ENCODE measurements at places on chromosomes 2 and 18.

GRCh38 chr2:239715202-239715601 lies 309.9 kb downstream of the NDUFA10 start:
- no peak for DNase-seq

DNA sequence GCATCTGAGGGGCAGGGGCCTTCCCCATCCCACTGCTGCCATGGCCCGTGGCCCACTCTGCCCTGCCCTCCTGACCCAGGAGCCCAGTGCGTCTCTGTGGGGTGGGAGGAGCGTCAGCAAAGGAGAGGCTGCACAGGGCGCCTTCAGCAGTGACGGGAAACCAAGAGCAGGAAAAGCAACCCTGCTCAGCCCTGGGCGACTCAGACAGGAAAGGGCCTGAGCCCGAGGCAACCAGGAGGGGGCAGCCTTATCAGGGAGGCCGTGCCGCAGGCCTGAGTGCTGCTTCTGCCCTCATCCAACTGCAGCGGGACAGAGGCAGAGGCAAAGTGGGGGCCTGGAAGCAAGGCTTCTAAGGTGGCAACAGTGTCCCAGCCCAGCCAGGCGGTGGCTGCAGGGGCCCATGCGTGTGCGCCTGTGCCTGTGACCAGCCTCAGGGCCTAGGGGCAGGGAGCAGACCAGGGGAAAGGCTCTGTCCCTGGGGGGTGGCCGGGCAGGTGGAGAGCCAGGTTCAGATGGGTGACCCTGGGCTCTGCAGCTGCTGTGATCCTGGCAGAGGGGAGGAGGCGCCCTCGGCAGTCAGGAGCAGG lies 23.3 kb upstream of the ALPI start:
- DNase-seq: no peak

- DNase-seq: no peak
Measured at GRCh38 chr2:32463110-32463509, 106.3 kb downstream of the BIRC6 start.

GRCh38 chr2:54669677-54670484 lies 53.6 kb upstream of the EML6 start:
- DNase-seq: no peak

DNA sequence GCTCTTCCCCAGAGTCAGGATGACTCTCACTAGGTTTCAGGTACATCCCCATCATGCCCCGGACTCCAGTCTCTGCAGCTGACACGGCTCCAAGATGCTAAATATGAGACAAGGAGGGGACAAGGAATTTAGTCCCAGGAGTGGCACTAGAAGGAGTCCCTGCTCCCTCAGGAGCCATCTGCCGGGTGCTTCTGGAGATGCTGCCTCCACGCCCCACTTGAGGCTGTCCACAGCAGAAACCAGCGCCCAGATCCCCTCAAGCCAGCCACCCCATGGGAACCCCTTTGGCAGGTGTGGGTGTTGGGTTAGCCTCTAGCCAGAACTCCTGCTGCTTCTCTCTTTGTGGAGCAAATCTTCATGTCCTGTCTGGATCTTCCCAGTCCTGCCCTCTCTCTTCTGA lies 40.3 kb downstream of the BCL11A start:
- no peak for DNase-seq

- peak; percentile 25 for DNase-seq
Measured at GRCh38 chr18:41917181-41917580, 37.9 kb upstream of the PIK3C3 start.

DNA sequence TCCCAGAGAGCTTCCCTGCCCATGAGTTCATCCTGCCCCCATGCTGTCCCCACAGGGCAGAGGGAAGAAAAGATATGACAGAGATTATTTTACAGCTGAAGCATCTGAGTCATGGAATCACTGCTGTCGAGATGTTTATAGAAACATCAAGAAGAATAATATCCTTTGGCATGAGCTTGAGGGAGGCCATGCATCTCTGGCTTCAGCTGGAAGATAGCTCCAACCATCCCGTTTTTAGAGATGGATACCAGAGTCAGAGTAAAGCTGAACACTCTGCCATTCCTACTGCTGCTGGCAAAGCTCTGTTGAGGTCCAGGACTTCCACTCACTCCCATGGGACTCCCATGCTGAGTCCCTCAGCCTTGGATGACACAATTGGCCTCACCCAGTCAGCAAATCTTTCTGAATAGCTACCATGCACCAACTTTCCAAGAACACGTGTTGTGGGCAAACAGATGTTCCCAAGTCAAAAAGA lies 167.8 kb downstream of the TTC32 start:
- DNase-seq: no peak

DNA sequence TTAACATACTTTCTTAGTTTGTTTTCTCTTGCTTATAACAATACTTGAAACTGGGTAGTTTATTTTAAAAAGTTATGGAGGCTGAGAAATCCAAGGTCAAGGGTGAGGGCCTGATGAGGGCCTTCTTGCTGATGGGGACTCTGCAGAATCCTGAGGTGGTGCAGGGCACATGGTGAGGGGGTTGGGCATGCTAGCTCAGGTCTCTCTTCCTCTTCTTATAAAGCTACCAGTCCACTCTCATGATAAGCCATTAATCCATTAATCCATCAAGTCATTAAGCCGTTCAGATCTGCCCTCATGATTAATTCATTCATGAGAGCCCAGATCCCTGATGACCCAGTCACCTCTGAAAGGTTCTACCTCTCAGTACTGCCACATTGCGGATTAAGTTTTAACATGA lies 21.4 kb downstream of the ALMS1 start:
- no peak for DNase-seq

GRCh38 chr2:151486053-151486452 lies 76.4 kb downstream of the RIF1 start:
- DNase-seq: no peak

GRCh38 chr18:80035997-80036396 lies 1.8 kb downstream of the RBFA start:
- DNase-seq: no peak

DNA sequence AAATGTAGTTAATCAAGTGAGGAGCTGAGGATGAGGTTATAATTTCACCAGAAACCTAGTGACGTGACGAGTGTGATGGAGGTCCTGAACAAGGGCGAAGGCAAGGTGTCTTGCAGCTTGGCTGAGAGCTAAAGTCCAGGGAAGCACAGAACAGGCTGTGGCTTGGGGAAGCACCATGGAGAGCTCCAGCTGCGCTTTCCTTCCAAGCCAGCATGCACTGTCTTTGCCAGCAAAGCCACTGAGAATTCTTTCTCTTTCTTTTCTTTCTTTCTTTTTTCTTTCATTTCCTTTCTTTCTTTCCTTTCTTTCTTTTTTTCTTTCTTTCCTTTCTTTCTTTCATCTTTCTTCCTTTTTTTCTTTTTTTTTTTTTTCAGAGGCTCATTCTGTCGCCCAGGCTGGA lies 239.3 kb downstream of the FBXO15 start:
- DNase-seq: no peak

DNA sequence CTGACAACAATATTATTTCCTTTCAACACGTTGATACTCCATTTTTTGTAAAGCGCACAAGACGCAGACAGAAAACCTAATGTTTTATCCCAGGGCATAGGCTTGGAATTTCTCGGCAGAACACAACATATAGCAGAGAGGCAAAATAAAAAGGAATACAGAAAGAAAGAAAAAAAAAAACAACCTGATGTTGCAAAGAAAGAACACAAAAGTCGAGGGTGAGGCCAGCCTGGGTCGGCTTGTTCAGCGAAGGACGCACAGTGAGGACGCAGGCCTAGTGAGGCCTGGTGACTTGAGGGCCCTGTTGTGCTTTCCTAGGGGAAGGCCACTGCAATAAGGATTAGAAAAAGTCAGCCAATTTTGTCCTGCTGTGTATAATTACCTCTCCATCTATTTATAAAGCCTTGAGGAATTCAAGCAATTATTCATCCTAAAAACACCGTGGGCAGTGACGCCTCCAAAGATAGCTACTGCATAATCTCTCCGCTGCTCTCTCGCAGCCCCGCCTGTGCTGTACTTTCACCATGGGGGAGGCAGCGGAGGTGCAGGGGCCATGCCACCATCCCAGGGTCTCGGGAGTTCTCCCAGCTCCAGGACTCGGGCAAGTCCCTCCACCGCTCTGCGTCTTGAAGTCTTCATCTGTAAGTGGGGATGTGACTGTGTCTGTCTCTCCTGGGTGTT lies 61.9 kb upstream of the SH3RF3 start:
- DNase-seq: no peak

GRCh38 chr18:6521803-6522418 lies 107.2 kb upstream of the L3MBTL4 start:
- no peak for DNase-seq

GRCh38 chr2:74532222-74532621 lies 2.5 kb downstream of the HTRA2 start:
- DNase-seq: no peak

DNA sequence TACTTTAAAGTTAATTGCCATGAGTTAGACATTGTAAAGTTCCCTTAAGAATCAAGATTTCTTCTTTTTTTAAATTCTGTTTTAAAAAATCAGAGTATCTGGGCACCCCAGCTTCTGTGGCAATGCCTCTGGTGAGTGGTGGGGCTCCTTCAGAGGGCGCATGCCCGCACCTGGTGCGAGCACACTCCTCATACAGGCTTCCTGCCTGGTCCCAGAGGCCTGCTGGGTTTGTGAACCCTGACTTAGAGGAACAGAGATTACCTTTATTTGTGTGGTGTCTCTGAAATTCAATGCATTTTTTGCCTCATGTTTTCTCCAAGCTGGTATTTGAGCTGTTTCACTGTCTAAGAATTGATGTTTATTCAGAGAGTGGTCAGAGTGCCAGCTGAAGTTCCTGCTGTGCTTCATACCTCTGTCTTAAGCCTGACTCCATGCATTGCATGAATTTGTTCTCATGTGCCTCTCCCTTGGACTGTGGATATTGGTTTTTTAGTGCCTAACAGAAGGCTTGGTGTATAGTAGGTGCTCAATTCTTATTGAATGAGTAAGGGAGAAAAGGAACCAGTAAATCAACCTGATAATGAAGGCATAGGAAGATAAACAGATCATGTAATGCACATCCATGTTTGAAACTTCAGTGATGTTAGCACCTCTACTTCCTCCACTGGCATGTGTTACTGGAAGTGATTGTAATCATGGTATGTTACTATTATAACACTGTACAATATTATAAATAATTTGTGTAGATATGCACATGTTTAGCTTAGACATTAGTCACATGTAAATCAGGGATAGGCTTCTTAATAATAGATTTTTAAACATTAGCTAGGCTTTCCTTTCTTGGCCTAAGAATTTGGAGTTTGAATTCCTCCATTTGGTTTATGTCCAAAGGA lies 29.0 kb downstream of the PHLPP1 start:
- no peak for DNase-seq

GRCh38 chr2:39181297-39181696 lies 60.4 kb upstream of the SOS1 start:
- DNase-seq: no peak

DNA sequence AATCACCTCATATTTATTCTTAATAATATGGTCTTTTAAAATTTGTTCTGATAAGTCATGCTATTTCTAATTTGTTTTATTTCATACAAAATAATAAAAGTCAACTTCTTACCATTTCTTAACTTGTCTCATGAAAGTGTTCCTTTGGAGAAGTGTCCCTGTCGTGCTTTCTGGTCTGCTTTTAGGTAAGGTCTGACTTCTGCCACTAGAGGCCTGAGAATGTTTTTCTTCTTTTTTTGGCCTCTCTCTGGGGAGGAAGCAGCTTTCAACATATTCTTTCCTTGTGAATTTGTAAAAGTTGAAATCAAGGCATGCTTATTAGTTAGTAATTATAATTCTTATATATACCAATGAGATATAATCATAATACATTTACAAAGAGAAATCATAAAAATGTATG lies 39.4 kb downstream of the MAP2 start:
- DNase-seq: no peak

GRCh38 chr2:180952082-180952481 lies 28.3 kb upstream of the UBE2E3 start:
- no peak for DNase-seq

DNA sequence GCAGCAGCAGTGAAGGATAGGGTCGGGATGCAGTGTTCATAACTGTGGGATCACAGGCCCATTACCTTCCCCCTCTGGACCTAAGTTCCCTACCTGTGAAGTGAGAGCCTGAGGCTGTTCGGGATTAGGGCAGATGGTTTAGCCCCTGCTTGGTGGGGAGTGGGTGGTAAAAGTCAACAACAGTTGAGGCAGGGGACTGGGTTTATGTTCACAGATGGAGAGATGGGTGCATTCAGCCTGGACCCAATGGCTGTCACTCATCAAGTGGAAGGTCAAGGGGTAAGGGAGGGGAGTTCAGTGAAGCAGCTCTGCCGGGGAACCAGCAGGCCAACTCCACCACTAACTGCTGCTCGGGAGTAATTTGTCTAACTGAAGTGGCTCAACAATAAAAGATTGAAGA lies 180.4 kb downstream of the FAM210A start:
- DNase-seq: no peak

DNA sequence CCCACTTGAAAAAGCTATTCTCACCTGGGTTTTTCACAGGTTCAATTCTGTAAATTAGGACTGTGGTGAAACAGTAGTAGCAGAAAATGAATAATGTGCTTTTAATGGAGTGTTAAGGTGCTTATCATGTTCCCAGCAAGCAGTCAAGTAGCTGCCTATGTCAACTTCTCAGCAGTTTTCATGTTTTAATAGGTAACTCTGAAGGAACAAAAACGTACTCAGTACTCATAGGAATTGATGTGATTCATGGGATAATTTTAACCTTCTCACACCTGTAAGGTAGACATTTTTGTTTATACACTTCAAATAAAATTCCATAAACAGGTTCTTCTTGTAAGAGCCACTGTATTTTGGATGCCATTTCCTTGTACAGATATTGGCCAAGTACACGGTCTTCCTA lies 801.6 kb downstream of the MBD2 start:
- DNase-seq: no peak

GRCh38 chr2:6441800-6442199 lies 423.9 kb downstream of the CMPK2 start:
- DNase-seq: no peak

- DNase-seq: no peak
Measured at GRCh38 chr18:48660346-48661228, 121.8 kb downstream of the CTIF start.

GRCh38 chr2:16244153-16244965 lies 304.0 kb downstream of the MYCN start:
- no peak for DNase-seq

Measured in left hindlimb (tissue), 1 donor.